Uterus (tissue), 4 donors: ENCODE measurements at places on chromosomes 13 and 19. TPM values are rescaled to one million over a fixed set of nuclear protein-coding genes. Genes with fewer than 3 reads are reported as not detected.

The PRR20E gene
- total RNA-seq, result not detected

The SLC10A2 gene
- total RNA-seq, result not detected

The LIG4 gene
- total RNA-seq, result 8.0 TPM

The TINCR gene
- total RNA-seq, result not detected

The ZNF229 gene
- 1.5 TPM for total RNA-seq
